ENCODE measurements at places on chromosomes 11 and 22.

DNA sequence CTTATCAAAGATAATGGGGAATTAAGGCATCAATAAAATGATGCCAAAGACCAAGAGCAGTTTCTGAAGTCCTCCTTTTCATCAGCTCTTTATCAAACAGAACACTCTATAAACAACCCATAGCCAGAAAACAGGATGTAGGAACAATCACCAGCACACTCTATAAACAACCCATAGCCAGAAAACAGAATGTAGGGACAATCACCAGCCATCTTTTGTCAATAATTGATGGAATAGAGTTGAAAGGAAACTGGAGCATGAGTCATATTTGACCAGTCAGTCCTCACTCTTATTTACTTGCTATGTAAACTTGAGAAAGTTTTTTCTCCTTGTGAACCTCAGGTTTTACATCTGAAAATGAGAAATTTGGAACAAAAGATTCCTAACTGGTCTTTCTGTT lies 10.0 kb downstream of the MS4A2 start:
- no peak for DNase-seq

DNA sequence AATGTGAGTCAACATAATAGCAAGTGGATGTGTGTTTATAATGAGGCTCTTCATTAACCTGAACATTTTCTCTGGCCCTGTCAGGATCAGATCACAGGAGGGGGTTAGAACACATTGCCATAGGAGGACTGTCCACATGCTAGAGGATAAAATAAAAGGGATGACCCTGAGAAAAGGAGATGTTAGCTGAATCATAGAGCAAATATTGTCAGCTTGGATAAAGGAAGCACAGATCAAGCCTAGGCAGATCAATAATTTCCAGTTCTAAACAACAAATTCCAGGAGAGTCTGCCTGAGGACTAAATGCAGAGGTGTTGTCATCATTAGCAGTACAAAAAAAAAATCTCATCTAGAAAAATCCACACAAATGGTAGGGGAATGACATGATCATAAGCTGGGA lies 337.9 kb downstream of the LRRC4C start:
- DNase-seq: no peak

DNA sequence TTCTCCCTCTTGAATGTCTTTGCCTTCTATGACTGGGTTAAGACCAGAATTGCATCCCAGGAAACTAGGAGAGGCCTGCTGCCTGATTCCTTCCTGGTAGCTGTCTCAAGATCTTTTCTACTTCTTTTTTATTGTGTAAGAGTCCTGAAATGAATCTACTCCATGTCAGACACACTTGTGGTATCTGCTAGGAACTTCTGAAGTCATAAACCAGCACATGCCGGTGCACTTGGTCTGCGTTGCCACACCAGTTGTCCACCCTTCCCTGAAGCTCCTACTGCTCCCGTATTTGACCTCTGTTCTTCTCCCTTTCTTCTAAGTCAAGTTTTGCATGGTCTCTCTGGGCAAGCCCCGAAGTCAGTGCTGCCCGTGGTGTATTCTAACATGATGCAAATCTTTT lies 644.2 kb downstream of the ETS1 start:
- no peak for DNase-seq

GRCh38 chr11:26621132-26621531 lies 49.1 kb upstream of the MUC15 start:
- no peak for DNase-seq

DNA sequence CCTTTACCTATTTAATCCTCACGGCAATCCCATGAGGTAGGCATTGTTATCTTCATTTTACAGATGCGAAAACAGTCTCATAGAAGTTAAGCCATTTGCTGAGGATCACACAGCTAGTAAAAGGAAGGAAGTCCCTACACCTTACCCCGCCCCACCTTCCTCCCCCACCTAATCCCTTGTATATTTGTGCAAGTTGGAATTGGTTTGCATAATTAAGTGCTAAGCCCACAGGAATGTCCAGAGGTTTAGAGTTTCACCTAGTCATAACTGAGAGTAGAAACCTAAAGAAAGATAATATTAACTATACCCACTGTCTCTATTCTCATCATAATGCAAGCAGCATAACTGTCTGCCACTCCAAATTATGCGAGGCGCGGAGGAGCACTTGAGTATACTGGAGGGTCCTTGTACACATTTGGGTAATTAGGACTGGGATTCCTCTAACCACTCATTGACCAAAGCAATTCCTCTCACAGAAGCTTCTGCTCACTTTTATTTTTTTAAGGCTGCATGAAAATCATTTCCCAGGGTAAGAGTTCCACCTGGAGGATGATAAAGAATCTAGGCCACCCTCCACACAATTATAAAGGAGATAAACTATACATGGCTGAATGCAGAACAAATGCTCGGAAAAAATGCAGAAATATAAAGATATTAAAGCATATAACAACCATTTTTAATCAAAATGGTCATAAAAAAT lies 199.9 kb downstream of the FAM181B start:
- DNase-seq: no peak
